Osteoblast (primary cell): ENCODE measurements at places on chromosomes 1 and 21. TPM values are rescaled to one million over a fixed set of nuclear protein-coding genes. Genes with fewer than 3 reads are reported as not detected.
A peak's percentile ranks its signal among the peaks of the same experiment; 100 is the strongest.

ARTN gene
- 0.29 TPM in 1 of 2 replicates, not detected in the other for total RNA-seq

HES2 gene
- not detected in 2 replicates for total RNA-seq

DNA sequence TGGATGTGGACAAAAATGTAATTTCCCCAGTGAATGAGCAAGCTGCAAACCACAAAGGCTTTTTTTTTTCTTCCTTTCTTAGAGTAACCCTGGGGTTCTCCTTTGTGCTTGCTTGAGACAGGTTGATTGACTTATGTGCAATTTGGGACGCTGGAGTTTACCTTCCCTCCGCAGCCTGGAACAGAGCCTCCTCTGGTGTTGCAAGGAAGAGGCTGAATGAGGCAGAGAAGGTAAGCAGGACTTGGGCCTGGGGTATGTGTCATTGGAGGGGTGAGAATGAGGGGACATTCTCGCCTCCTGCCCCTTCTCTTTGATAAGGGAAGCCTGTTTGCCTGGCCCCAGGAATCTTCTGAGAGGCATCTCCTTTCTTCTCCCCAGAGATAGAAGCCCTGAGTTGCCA is 49.8 kb downstream of the NFASC start:
- no peak overlapping the region for H3K27ac ChIP-seq
- no peaks in the 10 kb centered on the region for H3K36me3 ChIP-seq

GRCh38 chr1:82321794-82322193 is 521.1 kb downstream of the ADGRL2 start:
- no peak overlapping the region for H3K4me3 ChIP-seq
- no peaks in the 10 kb centered on the region for H3K36me3 ChIP-seq
- peak; percentile 6 for DNase-seq
- H3K27ac ChIP-seq, result no peak overlapping the region
- no peaks in the 10 kb centered on the region for H3K27me3 ChIP-seq

DNA sequence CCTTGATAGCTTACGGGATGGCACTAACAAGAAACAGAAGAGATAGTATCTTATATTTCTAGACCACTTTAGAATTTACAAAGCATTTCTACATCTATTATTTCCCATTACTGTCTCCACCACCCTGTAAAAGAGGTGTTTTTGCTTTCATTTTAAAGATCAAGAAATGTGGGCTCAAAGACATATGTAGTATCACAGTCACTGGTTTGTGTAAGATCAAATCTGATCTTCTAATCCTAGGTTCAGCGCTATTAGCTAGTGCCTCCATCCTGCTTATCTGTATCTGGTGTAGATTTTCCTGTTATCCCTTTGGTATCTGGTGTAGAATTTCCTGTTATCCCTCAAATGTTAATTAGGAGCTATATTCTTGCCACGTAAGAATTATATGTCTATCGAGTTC is 23.6 kb upstream of the ZRANB2 start:
- H3K27ac ChIP-seq, result no peak overlapping the region
- no peak overlapping the region for H3K4me3 ChIP-seq
- no peaks in the 10 kb centered on the region for H3K4me1 ChIP-seq
- no peaks in the 10 kb centered on the region for H3K36me3 ChIP-seq
- DNase-seq, result no peak

DNA sequence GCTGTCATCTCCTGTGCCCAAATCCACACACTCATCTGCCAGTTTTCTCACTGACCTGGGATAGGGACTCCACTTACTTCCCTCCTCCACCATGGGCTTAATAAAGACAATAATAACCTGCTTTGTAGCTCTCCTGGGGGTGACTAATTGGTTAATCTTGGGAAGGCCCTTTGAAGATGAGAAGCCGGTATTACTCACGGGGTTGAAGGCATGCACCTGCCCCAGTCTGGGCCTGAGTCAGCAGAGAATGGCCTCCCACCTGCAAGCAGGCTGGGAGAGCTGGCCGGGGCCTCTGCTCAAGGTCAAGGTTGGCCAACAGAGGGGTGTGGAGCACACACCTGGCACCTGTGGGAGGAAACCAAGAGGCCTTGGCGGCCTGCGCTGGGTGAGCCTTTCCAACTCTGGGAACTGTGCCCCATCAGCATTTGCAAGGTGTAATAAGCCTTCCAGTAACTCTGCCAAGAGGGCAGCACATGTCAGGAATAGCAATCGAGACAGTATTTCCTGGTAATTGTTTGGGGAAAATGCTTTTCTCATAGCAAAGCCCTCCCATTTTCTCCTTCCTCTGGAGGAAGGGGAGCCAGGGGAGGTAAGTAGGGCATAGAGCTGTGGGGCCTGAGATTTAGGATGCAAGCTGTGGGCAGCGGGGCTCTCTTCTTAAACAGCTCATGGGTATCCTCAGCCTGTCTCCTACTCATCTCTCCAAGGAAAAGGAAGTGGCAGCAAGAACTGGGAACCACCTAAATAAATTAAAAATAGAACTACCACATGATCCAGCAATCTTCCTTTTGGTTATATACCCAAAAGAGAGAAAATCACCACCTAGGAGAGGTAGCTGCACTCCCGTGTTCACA is 49.0 kb downstream of the TOMM20 start:
- peak; percentile 56 for DNase-seq
- H3K4me1 ChIP-seq, result peaks cover 39% of the 10 kb centered on the region
- no peaks in the 10 kb centered on the region for H3K27me3 ChIP-seq
- no peaks in the 10 kb centered on the region for H3K36me3 ChIP-seq

DNA sequence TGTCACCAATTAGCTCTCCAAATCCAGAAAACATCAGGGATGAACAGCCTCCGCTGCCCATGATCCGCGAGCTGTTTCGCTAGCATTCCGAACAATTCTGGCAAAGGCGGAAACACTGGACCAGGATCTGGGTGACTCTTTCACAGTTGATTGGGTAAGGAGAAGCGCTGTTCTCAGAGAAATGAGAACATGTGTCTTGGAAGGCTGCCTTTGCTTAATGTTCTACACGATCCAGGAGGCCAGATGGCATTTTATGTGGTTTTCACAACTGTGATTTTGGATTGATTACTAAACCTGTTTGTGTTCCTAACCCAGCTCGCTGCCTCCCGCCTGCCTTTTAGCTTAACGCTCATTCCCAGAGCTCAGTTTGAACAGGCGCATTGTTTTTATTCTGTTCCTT is 144.0 kb downstream of the KIF26B start:
- H3K4me1 ChIP-seq, result peaks cover 6% of the 10 kb centered on the region
- peak; percentile 72 for DNase-seq
- H3K27me3 ChIP-seq, result peaks cover 5% of the 10 kb centered on the region
- peak overlapping the region; percentile 42 for H3K4me3 ChIP-seq
